ENCODE measurements at places on chromosomes 1 and 21. TPM values are rescaled to one million over a fixed set of nuclear protein-coding genes. Genes with fewer than 3 reads are reported as not detected.
A peak's percentile ranks its signal among the peaks of the same experiment; 100 is the strongest.

GRCh38 chr21:39444421-39445180 lies 977 bp downstream of the LCA5L start:
- H3K36me3 ChIP-seq = no peaks in the 10 kb centered on the region
- peaks cover 19% of the 10 kb centered on the region for H3K4me1 ChIP-seq
- H3K4me3 ChIP-seq = peak overlapping the region; percentile 87
- H3K27me3 ChIP-seq = peaks cover 19% of the 10 kb centered on the region

DNA sequence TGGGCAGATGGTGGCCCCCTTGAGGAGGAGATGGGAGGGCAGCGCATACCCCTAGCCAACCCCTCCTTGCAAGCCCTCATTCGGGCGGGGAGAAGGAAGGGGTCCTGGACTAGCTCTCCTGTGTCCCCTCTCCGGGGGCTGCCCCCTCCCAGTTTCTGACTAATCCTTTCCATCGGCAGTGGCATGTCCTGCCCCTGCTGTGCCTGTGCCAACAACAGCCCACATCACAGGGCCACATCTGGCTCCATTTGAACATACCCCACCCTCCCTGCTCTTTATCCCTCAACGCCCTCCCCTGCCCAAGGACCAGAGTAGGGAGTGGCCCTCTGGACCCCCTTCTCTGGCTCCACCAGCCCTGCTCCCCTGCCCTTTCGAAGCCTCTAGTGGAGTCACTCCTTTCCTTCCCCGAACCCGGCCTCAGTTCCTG lies 11.0 kb upstream of the LMNA start:
- no peak for DNase-seq
- H3K27ac ChIP-seq = peak overlapping the region; percentile 10
- peaks cover 46% of the 10 kb centered on the region for H3K4me1 ChIP-seq
- peaks cover 15% of the 10 kb centered on the region for H3K27me3 ChIP-seq
- no peak overlapping the region for H3K4me3 ChIP-seq
- H3K36me3 ChIP-seq = no peaks in the 10 kb centered on the region

DNA sequence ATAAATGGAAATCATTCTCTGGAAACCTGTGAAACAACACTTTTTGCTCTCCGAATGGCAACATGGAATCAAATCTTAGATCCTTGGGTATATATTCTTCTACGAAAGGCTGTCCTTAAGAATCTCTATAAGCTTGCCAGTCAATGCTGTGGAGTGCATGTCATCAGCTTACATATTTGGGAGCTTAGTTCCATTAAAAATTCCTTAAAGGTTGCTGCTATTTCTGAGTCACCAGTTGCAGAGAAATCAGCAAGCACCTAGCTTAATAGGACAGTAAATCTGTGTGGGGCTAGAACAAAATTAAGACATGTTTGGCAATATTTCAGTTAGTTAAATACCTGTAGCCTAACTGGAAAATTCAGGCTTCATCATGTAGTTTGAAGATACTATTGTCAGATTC lies 45.7 kb downstream of the PTGFR start:
- no peaks in the 10 kb centered on the region for H3K36me3 ChIP-seq
- H3K4me3 ChIP-seq = no peak overlapping the region
- no peak for DNase-seq
- H3K27ac ChIP-seq = no peak overlapping the region

Gene FCGR3A
- not detected for total RNA-seq

Gene SLC16A4
- not detected for total RNA-seq

All from activated CD4-positive, alpha-beta T cell treated with anti-CD3 and anti-CD28 coated beads, Interleukin-2, amount 10 ng/mL, durations not matched to agents 7 days and 5 days (primary cell).